ENCODE measurements at places on chromosomes 6 and 20.

- peak; percentile 33 for DNase-seq
These were observed 10.9 kb downstream of the ZNF217 start for GRCh38 chr20:53582574-53583351.

DNA sequence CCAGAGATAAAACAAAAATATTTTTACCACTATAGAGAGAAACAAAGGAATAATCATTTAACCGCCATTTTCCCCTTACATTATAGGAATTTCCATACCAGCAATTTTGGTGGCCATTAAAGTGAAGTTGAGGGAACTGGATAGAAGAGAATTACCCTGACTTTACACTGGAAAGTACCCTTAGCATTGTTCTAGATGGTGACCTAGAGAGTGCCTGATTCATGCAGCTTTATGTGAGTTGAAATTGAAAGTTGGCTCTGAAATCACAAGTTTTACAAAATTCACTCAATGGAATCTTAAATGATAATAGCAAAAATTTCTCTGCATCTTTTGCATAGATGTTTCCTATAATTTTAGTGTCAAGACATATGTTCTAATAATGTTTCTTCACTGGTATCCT lies 55.7 kb upstream of the PREP start:
- no peak for DNase-seq

GRCh38 chr20:57509665-57510237 lies 15.2 kb downstream of the CTCFL start:
- DNase-seq, result no peak

DNA sequence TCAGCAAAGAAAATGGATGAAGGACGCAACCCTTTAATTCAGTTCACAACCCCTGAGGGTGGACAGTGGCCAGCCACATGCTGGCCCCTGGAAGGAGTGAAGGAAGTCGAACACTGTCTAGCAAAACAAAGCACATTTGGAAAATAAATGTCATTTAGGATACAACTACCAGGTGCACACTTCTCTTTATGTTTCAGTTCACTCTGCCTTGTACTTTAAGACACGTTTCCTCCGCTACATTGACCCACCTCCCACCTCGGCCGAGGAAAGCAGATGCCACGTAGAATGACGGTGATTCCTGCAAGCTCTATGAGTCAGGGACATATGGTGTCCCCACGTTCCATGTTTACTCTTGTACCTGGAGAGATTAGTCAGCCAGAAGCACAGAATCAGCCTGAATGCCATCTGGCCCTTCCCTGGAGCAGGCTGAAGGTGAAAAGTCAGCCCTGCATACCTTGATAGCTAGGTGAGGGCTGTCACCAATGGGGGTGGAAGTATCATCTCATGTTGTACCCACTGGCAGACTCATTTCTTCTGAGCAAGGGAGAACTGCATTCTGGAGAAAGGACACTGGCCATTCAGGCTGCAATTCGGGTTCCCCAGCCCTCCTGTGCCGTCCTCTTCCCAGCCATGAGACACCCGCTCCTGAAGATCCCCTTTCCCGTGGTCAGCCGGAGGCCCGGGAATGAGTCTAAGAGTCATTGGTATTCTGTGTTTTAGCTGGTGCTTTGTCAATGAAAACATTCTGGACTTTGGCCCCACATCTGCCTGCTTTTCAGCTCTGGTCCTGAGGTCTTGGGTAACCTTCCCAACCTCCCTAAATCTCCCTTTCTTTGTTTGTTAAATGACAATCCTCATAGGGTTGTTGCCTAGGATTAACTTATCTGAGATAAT lies 60.6 kb downstream of the FOXA2 start:
- DNase-seq, result no peak

- no peak for DNase-seq
These were observed 1.3 kb downstream of the CD24 start for GRCh38 chr6:106973018-106973835.

- DNase-seq, result no peak
These were observed 252.0 kb downstream of the SOX4 start for GRCh38 chr6:21845439-21846140.

DNA sequence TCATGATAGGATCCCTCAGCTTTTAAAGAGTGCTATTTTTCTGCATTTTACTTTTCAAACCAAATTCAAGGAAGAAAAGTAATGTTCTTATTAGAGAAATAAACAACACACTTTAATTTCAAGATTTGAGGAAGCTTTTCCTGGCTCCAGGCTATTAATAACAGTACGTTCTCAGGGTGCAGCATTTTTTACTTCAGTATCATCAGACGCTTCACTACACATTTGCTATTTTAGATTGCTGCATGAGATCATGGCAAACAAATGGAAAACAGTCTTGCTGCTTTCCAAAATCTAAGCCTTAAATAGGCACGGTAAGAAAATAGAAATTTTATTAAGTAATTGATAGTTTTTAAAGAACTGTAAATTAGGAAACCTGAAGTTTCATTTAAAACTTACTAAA lies 253.6 kb upstream of the EXOC2 start:
- no peak for DNase-seq

DNA sequence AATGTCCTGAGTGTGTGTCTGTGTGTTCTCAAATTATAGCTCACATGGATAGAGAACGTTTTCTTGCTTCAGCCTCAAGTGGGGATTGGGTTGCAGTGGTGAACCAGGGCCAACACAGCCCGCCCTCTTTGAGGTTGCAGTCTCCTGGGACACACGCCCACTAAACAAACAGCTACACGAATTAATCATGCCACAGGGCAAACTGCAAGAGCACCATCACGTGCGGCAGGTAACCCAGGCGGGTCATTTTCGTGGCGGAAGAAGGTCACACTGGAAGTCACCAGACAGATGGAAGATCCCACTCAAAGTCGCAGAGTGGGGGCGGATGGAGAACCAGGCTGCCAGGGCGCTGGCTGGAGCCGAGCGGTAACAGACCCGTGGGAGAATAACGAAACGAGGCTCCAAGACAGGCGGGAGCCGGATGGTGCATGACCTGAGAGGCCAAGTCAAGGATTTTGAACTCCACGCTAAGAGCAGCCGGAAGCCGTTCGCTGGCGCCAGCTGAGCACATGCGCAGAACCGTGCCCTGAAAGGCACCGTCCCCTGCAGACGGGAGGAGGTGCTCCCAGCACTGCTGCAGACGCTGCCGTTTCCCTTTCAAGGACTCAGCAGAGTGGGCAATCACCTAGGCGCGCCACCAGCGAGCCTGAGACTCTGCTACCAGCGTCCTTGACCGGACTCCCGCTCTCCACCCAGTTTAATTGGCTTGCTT lies 10.7 kb downstream of the DLL1 start:
- DNase-seq, result peak; percentile 39

- DNase-seq, result no peak
These were observed 307.0 kb downstream of the TAF4 start for GRCh38 chr20:61758564-61759200.

DNA sequence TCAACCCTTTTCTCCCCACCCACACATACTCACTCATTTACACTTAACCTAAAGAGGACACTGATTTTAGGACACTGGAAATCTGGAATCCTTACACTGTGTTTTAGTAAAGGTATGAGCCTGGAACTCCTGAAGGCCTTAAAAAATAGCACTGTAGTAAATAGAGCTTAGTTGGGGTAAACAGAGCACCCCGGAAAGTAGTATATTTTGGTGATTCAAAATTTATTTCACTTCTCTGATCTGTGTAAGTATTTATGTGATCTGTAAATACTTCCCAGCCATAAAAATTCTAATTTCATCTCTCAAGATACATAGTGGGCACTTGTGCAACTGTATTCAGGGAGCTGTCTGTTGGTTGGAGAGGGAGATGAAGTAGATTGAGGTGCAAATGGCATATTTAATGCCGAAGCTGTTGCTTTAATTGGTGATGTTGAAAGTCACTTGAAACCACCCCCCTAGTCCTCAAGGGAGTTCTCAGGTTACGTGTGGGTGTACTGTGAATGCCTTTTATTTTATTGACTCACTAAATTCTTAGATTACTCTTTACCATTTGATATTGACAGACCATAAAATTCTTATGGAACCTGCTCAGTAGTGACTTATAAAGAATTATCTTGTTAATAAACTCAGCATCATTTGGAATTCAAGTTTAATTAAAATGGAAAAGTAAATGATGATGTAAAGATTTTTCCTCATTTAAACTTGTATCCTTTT lies 154.9 kb downstream of the SOX4 start:
- DNase-seq, result no peak

GRCh38 chr20:25282796-25283195 lies 34.9 kb downstream of the PYGB start:
- DNase-seq, result no peak
